ENCODE measurements at places on chromosomes 3 and 15. TPM values are rescaled to one million over a fixed set of nuclear protein-coding genes. Genes with fewer than 3 reads are reported as not detected.

EXOSC7 gene
- 38.6 TPM for total RNA-seq

GRCh38 chr3:63370094-63370493 lies 92.0 kb downstream of the SYNPR start:
- peaks cover 3% of the 10 kb centered on the region for H3K27me3 ChIP-seq
- DNase-seq: no peak
- H3K4me3 ChIP-seq: no peak overlapping the region
- H3K27ac ChIP-seq: no peak overlapping the region
- H3K36me3 ChIP-seq: no peaks in the 10 kb centered on the region
- H3K4me1 ChIP-seq: no peaks in the 10 kb centered on the region

SLC22A13 gene
- total RNA-seq: 0.72 TPM

GRCh38 chr15:85865070-85865684 lies 70.5 kb upstream of the KLHL25 start:
- peak; percentile 23 for DNase-seq
- H3K27ac ChIP-seq: no peak overlapping the region
- no peaks in the 10 kb centered on the region for H3K4me1 ChIP-seq
- H3K36me3 ChIP-seq: no peaks in the 10 kb centered on the region
- no peak overlapping the region for H3K4me3 ChIP-seq

GRCh38 chr3:138062626-138063025 lies 52.7 kb downstream of the CLDN18 start:
- peaks cover 45% of the 10 kb centered on the region for H3K36me3 ChIP-seq
- H3K27ac ChIP-seq: no peak overlapping the region
- no peaks in the 10 kb centered on the region for H3K27me3 ChIP-seq

OXTR gene
- total RNA-seq: 2.2 TPM

- no peaks in the 10 kb centered on the region for H3K36me3 ChIP-seq
- H3K27me3 ChIP-seq: no peaks in the 10 kb centered on the region
- H3K27ac ChIP-seq: peak overlapping the region; percentile 85
These were observed 87.6 kb downstream of the LRIG1 start for GRCh38 chr3:66413151-66413751.

DNA sequence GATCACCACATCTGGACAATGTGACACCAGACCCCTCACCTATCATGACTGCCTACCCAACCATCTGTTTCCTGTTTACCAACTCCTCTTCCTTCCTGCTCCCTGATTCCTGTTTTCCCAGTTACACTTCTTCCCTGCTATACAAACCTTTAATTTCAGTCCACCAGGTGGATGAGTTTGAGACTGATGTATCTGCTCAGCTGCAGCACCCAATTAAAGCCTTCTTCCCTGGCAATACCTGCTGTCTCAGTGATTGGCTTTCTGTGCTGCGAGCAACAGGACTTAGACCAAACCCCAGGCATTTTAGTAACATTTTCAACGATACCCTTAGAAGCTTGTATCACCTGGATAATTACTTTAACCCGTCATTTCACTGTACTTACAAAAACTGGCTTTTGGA lies 968.2 kb upstream of the NR2F2 start:
- no peaks in the 10 kb centered on the region for H3K27me3 ChIP-seq
- H3K4me3 ChIP-seq: no peak overlapping the region
- no peaks in the 10 kb centered on the region for H3K4me1 ChIP-seq
- DNase-seq: no peak
- no peaks in the 10 kb centered on the region for H3K36me3 ChIP-seq

DNA sequence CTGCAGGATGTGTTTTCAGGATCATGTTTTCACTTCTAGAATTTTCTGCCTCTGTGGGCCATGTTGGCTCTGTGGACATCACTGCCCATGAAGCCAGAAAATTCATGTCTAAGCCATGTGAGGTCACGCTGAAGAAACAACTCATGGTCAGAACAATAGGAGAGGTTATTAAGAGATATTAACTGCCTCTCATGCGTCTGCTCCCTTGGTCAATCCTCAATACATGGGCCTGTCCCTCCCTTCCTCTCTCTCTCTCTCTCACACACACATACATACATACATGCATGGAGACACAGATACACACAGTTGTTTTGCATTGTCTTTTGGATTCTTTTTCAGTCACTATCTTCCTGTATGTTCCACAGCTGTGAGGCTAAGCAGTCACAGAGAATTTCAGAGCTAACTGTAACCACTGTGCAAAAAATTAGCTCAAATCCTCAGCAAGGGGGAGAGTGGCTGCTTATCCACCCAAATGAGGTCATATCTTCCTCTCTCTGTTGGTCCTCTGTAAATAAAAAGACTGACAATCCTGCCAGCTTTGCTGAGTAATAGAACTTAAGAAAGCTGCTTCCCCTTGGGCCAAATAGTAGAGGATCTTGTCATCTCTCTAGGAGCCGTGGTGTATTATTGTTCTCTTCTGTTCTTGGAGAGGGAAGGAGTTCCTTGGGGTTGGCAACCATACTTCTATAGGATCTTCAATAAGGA lies 45.6 kb downstream of the LRTM1 start:
- no peak overlapping the region for H3K4me3 ChIP-seq
- peaks cover 13% of the 10 kb centered on the region for H3K4me1 ChIP-seq
- DNase-seq: peak; percentile 98
- H3K36me3 ChIP-seq: no peaks in the 10 kb centered on the region
- H3K27me3 ChIP-seq: no peaks in the 10 kb centered on the region

- DNase-seq: no peak
- no peaks in the 10 kb centered on the region for H3K36me3 ChIP-seq
- no peaks in the 10 kb centered on the region for H3K4me1 ChIP-seq
- no peaks in the 10 kb centered on the region for H3K27me3 ChIP-seq
These were observed 577.0 kb upstream of the ARRDC4 start for GRCh38 chr15:97383516-97383915.

GRCh38 chr3:108661699-108662098 lies 72.2 kb downstream of the DZIP3 start:
- no peaks in the 10 kb centered on the region for H3K36me3 ChIP-seq
- no peaks in the 10 kb centered on the region for H3K27me3 ChIP-seq
- H3K4me1 ChIP-seq: no peaks in the 10 kb centered on the region
- H3K27ac ChIP-seq: no peak overlapping the region
- no peak overlapping the region for H3K4me3 ChIP-seq

TICRR gene
- 2.8 TPM for total RNA-seq

CHRM5 gene
- not detected for total RNA-seq

GRCh38 chr15:68592054-68592453 lies 13.3 kb downstream of the CORO2B start:
- H3K27me3 ChIP-seq: no peaks in the 10 kb centered on the region
- H3K27ac ChIP-seq: no peak overlapping the region
- DNase-seq: peak; percentile 45

FOXP1 gene
- total RNA-seq: 124 TPM

Measured in astrocyte (in vitro differentiated cells and primary cell).